ENCODE measurements at places on chromosomes 5 and 9. TPM values are rescaled to one million over a fixed set of nuclear protein-coding genes. Genes with fewer than 3 reads are reported as not detected.

DNA sequence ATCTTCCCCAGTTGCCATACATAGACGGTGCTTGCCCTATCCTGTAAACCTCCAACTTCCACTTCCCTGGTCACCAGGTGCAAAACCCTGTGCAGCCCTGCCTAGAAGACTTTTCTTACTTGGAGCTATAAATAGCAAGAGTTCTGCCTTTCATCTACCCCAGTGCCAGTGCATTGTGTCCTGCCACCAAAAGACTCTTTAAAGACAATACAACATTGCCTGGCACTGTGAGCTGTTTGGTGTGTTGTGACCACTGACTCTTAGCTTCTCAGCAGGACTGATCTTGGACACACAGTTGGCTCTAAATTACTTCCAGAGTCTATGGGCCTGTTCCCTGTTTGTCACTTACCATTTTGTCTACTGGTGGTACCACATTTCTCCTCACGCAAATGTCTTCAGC is 608.1 kb downstream of the CDH9 start:
- no peak for DNase-seq

OCLN gene
- 2.4 TPM for total RNA-seq

DNA sequence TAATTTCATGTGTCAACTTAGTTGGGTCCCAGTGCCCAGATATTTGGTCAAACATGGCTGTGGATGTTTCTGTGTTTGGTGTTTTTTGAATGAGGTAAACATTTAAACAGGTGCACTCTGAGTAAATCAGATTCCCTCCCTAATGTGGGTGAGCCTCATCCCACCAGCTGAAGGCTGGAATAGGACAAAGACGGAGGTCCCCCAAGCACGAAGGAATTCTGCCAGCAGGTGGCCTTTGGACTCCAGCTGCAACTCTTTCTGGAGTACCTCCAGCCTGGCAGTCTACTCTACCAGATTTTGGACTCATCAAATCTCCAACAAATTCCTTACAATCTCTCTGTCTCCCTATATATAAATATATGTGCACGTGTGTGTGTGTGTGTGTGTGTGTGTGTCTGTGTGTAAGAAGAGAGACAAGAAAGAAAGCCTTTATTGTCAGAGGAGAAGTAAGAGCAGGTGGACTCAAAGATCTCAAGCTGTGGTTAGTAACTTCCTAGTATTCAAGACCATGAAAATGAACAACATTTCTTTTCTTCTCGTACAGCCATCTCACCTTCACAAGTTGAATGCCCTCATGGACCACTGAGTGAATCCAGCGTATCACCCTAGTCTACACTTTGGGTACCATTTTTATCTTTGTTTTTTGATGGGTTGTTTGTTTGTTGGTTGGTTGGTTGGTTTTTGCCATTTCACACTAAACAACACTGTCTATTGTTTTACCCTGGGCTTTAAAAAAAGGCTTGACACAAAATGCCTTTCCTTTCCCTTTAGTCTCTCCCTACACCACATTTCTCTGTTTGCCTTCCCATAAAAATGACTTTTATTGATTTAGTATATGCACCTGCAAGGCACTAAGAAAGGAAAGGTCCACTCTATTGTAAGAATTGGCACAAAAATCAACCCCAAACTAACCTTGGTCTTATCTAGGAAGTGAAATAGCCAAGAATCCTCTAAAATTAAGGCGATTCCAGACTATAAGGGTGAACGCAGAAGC is 118.7 kb downstream of the TENT4A start:
- DNase-seq, result no peak

- DNase-seq, result no peak
Measured at GRCh38 chr5:138755084-138755748, 2.0 kb downstream of the CTNNA1 start.

PCDHGC3 gene
- 52.7 TPM for total RNA-seq

DNA sequence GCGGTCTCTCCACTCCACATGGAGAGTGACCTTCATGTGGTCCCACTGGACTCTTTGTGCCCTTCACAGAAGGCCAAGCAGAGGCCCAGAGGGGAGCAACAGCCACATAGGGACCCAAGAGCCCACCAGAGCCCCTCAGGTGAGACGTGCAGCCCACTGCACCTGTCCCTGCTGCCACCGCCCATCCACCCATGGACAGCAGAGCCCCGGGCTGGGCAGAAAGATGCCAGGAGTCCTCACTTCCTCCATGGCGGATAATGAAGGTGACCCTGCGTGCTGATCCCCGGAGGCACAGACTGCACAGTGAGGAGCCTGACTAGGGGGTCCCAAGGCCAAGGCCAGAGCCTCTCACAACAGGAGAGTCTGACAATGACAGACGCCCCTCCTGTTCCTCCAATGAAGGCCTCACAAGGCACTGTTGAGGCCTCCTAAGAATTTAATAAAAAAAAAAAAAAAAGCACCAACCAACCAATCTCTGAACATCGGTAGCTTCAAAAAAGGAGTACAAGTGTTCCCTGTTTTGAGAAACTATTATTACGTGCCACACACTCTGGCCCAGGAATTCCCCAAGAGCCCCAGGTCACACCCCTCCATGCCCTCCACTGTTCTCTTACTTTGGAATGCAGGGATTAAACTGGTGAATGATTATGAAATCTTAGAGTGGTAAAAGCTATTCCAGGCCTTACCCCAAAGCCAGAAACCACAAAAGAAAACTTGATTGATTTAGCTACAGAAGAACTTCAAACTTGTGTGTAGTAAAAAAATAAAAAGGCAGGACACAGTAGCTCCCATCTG is 2.8 kb upstream of the PPP1R26 start:
- DNase-seq, result no peak

CAVIN4 gene
- total RNA-seq, result 182 TPM

EQTN gene
- 0.13 TPM for total RNA-seq

SUSD3 gene
- 2.6 TPM for total RNA-seq

DNA sequence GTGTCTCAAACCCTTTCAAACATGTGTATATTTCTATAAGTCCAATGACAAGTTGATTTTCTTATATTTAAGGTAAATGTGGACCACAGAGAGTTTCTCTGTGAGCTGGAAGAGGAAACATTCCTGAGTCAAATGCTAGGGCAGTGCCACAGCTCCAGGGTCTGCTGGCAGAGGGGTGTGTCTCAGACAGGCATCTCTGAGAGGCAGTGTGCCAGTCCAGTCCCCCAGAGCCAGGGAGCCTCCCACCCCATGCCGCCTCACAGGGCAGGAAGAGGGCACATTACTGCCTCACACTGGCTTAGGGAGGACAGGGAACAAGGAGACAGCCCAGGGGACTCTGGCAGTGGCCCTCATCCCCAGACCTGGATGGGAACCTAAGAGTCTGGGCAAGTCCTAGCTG is 120.2 kb downstream of the TENT4A start:
- DNase-seq, result no peak

DNA sequence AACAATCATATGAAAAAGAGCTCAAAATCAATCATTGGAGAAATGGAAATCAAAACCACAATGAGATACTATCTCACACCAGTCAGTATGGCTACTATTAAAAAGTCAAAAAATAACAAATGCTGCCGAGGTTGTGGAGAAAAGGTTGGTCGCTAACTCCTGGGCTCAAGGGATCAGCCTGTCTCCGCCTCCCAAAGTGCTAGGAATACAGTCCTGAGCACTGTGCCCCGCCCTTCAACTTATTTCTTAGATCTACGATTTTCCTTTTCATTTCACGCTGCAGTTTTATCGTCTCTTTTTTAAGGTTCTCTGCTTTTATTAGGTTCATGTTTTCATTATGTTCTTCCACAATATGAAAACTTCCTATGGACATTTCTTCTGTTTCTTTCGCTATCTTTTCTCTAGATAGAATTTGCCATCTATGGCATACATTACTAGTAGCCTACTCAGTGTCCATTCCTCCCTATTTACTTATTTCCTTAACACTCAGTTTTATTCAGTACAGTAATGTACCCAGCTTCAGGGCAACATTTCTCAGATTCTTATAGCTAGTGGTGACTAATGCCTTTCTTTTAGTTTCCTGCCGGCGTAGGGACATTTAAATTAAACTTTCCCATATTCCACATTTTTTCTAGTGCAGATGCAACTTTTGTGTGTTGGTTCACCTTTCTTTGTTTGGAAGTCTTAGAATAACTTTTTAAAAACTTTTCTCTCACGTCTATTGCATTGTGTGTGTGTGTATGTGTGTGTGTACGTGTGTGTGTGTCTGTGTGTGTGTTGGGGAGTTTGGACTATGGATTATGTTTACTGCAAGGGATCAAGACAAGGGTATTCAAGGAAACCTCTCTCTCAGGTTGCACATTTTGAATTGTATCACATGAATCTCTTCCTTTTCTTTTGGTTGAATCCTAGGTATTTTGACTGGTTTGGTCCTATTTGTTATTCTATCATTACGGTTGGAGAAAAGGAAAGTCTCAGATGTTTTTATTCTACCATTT is 21.6 kb upstream of the FBN2 start:
- no peak for DNase-seq

DNA sequence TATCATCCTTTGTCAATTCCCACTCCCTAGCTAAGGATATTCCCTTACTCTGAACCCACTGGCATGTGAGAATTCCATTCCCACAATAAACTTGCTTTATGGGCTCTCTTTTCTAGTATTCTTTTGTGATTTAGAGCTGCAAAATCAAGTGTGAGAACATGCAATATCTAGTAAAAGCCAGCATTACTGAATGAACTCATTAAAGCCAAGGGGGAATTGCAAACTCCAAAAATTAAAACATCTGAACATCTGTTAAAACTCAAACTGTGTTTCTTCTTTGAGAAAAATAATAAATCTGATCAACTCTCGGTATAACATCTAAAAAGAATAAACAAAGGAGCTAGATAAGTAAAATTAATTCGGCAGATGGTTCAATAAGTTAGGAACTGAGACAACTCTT is 53.1 kb upstream of the MPDZ start:
- DNase-seq, result peak; percentile 70

DNA sequence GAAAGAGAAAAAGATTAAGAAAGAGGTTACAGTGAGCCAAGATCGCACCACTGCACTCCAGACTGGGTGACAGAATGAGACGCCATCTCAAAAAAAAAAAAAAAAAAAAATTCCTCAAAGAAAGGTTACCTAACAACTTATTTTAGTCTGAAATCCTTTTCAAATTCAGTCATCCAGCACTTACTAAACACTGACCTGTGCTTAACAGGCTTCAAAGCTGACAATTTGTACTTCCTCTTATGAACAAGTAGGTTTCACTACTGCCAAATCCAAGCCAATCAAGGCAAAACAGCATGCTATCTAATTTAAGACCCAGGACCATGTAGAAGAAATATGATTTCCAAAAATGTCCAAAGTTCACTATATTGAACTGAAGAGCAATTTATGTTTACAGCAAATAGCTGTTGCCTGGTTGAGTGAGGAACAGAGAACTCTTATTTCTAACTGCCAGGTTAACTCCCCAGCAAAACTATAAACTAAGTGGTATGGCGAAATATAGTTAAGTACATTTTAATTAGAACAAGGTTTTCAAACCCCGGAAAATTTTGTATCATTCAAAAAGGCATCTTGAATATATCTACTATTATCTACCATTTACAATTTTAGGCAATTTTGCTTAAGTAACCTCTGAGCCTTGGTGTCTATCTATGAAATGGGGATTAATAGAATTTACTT is 13.4 kb downstream of the PWWP2A start:
- no peak for DNase-seq

Data from muscle of leg (tissue), 16 donors.